A375 (cell line): ENCODE measurements at places on chromosomes 6 and 20. TPM values are rescaled to one million over a fixed set of nuclear protein-coding genes. Genes with fewer than 3 reads are reported as not detected.

SPATS1 gene
- total RNA-seq, result not detected in 2 replicates

ETV7 gene
- 0.05 and 0.23 TPM in 2 replicates for total RNA-seq

RAET1G gene
- 0.34 and 0.49 TPM in 2 replicates for total RNA-seq

MAP3K5 gene
- total RNA-seq, result 4.8 and 5.1 TPM in 2 replicates

PXMP4 gene
- 2.6 and 2.9 TPM in 2 replicates for total RNA-seq

RIPK1 gene
- 7.6 and 10.2 TPM in 2 replicates for total RNA-seq

TBP gene
- total RNA-seq, result 18.0 and 19.0 TPM in 2 replicates

HMGCLL1 gene
- total RNA-seq, result 0.26 TPM in 1 of 2 replicates, not detected in the other

ZC2HC1B gene
- total RNA-seq, result not detected in 2 replicates

METTL24 gene
- total RNA-seq, result not detected in 2 replicates

PSMB9 gene
- 23.9 and 29.9 TPM in 2 replicates for total RNA-seq

SRF gene
- 33.7 and 35.8 TPM in 2 replicates for total RNA-seq

TTK gene
- total RNA-seq, result 21.3 and 23.1 TPM in 2 replicates

NFATC2 gene
- total RNA-seq, result 29.5 and 31.8 TPM in 2 replicates

DCBLD1 gene
- 12.4 and 22.0 TPM in 2 replicates for total RNA-seq

SNAP91 gene
- total RNA-seq, result 0.57 and 0.93 TPM in 2 replicates

IMPG1 gene
- total RNA-seq, result not detected in 2 replicates

ITCH gene
- 49.1 and 53.9 TPM in 2 replicates for total RNA-seq

PACRG gene
- not detected in 2 replicates for total RNA-seq

COL19A1 gene
- total RNA-seq, result 14.0 and 15.2 TPM in 2 replicates

GLYATL3 gene
- total RNA-seq, result not detected in 2 replicates

OR2H1 gene
- total RNA-seq, result not detected in 2 replicates

MRPS26 gene
- total RNA-seq, result 165 and 175 TPM in 2 replicates

RXRB gene
- 23.0 and 23.8 TPM in 2 replicates for total RNA-seq

ANGPT4 gene
- total RNA-seq, result 0.05 TPM in 1 of 2 replicates, not detected in the other

TMEM244 gene
- 0.75 TPM in 1 of 2 replicates, not detected in the other for total RNA-seq

SIM1 gene
- total RNA-seq, result not detected in 2 replicates

GJA10 gene
- total RNA-seq, result not detected in 2 replicates

SENP6 gene
- total RNA-seq, result 50.8 and 55.4 TPM in 2 replicates

XKR7 gene
- not detected in 2 replicates for total RNA-seq

GRM1 gene
- total RNA-seq, result not detected in 2 replicates

WFDC2 gene
- 0.72 and 1.1 TPM in 2 replicates for total RNA-seq

ZMYND8 gene
- total RNA-seq, result 58.2 and 60.7 TPM in 2 replicates

NR2E1 gene
- 0.05 TPM in 1 of 2 replicates, not detected in the other for total RNA-seq

BPIFB1 gene
- 0.24 and 0.30 TPM in 2 replicates for total RNA-seq

TOMM6 gene
- total RNA-seq, result 94.8 and 96.0 TPM in 2 replicates

ARMC12 gene
- total RNA-seq, result 0.34 and 1.2 TPM in 2 replicates

HLA-DOA gene
- 4.1 and 4.3 TPM in 2 replicates for total RNA-seq

HS3ST5 gene
- total RNA-seq, result not detected in 2 replicates

ELOVL2 gene
- total RNA-seq, result 0.24 and 0.30 TPM in 2 replicates

EDN1 gene
- total RNA-seq, result 0.38 and 0.48 TPM in 2 replicates

NKAIN2 gene
- not detected in 2 replicates for total RNA-seq

CGA gene
- not detected in 2 replicates for total RNA-seq

RRAGD gene
- total RNA-seq, result 4.0 and 4.5 TPM in 2 replicates

NKX2-2 gene
- total RNA-seq, result 0.41 and 1.8 TPM in 2 replicates

GSTA4 gene
- total RNA-seq, result 8.6 and 12.8 TPM in 2 replicates

RNF217 gene
- total RNA-seq, result 5.4 and 7.3 TPM in 2 replicates

RFX6 gene
- total RNA-seq, result not detected in 2 replicates

FAXC gene
- 2.8 and 5.2 TPM in 2 replicates for total RNA-seq

NUS1 gene
- 7.2 and 8.1 TPM in 2 replicates for total RNA-seq

ACSS1 gene
- total RNA-seq, result 2.9 and 3.3 TPM in 2 replicates

ANKEF1 gene
- total RNA-seq, result 4.6 and 4.7 TPM in 2 replicates

TTLL9 gene
- 0.11 TPM in 1 of 2 replicates, not detected in the other for total RNA-seq

SRMS gene
- not detected in 2 replicates for total RNA-seq
